ENCODE measurements at places on chromosomes 4 and X.

DNA sequence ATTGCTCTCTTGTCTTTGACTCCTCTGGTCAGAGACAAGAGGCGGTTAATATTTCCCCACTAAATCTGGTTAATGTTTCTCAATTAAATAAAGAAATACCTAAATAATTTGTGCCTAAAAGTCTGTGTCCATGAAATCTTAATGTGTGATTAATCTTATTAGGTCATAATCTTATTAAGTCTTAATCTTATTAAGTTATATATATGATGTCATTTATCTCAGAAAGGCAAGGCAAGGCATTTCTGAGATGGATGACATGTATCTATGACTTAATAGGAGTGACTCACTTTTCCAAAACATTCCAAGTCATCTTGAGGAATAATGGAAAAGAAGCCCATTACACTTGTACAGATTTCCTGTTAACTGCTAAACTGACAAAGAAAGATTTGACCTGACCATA lies 74.7 kb downstream of the TRAM1L1 start:
- DNase-seq = no peak

DNA sequence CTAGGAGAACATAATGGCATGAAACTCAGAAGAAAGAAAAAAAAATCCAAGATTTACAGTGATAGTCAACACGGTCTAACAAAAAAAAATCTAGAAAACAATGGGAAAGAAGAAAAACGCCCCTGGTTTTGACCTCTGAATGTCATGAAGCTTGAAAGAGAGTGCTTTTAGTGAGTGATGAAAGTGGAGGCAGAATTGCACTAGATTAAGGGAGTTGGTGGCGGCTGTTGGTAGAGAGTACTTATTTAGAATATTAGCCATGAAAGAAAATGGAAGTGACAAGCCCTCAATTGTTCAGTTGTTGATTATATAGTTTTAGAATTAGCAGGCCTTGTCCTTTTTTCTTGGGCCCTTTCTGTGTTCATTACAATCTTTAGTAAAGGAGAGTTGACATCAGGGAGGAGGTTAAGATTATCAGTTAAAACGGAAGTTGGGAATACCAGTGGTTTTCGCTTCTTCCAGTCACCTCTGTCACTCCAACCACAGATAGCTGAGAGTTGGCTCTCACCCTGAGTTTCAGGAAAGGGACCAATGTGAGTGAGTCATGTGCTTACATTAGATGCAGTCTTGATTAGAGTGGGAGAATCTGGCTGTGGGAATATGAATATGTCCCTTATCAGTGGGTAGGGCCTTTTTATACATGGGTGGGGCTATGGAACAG lies 29.7 kb downstream of the EREG start:
- DNase-seq = no peak

DNA sequence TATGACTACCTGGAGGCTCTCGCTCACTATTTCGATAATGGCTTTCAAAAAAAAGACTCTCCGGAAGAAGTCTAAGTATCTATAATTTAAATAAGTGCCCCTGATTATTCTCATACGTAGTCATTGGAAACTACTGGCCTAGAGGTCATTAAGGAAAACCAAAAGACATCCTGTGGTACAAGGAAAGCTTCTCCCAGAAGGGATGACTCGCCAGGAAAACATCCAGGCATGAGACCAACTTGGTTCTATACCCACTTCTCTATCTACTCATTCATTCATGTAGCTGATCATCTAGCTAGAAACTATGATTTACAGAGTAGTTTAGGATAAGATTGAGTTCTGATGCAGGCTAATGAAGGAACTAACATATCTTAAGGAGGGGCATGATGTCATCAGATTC lies 37.7 kb downstream of the SOX3 start:
- DNase-seq = no peak

DNA sequence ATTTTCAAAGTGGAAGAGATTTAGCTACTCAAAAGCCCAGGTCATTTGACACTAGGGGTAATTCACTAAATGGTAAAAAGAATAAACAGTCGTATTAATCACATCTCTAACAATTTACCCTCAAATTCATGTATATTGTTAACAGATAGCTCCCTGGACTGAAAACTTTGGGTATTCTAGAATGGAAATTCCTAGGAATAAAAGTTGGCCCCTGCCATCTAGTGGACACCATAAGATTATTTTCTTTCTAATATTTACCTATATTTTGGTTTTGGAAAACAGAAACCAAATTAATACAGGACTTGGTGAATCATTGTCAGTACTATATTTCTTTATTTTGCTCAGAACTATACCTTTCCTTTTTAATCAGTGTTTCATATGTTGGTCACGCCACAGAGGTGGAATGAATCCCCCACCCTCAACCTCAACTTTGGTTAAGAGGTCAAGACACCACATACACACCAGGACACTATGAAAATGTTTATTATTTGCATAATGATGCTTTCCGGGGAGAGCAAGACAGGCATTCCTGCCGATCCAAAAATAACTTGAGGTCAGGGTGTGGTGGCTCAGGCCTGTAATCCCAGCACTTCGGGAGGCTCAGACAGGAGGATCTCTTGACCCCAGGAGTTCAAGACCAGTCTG lies 96.2 kb upstream of the APOOL start:
- DNase-seq = no peak

DNA sequence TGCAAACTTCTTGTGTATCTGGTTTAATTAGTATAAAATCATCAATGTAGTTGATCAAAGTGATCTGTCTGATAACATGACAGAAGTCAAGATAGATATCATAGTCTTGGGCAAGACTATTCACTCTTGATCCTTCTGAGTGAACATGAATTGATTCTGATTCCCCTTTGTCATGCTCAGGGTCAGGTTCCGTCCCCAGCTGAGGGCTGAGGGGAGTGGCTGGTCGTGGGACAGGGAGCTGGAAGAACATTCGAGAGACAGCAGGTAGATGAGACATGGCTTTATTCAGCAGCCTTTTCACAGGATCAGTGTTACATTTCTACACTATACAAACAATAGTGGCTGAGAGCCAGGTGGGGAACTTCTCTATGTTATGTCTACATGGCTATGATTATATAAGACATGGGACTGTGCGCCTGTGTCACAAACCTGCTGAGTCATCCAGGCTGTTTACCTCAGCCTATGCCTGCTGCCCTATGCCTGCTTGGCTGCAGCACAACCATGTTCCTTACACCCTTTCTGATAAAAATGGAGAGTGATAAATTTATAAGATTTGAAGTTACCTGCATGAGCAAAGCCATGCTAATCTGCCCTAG lies 586.9 kb upstream of the NR3C2 start:
- DNase-seq = no peak

DNA sequence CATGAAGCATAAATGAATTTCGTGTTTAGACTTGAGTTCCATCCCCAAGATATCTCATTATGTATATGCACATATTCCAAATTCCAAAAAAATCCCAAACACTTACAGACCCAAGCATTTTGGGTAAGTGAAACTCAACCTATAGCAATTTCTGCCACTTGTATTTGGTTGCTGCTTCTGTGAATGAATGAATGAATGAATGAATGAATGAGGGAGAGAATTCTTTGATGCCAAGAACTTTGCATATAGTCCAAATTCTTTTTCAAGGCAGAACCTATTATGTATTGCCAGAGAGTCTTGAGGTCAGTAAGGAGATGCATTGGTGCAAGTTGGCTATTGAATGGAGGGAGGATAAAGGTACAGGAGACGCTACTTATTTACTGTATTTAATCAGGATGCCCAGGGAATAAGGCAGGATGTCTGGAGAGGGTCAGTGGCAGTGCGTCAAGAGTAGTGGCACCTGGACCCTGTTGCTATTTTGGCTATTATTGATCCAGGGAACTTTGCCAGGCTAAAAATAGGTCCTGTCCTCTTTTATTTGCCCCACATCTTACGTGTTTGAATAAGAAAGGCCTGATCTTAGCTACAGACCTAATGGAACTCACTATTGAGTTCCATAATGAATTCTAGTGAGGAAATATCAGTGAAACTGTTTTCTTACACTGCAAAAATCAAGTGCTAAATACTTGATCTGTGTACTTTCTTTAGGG lies 33.9 kb downstream of the ANAPC4 start:
- no peak for DNase-seq

- DNase-seq = no peak
Observed at GRCh38 chr4:73732759-73733431, 7.5 kb upstream of the CXCL8 start.

- no peak for DNase-seq
Observed at GRCh38 chr4:120446051-120446567, 379.5 kb upstream of the MAD2L1 start.

DNA sequence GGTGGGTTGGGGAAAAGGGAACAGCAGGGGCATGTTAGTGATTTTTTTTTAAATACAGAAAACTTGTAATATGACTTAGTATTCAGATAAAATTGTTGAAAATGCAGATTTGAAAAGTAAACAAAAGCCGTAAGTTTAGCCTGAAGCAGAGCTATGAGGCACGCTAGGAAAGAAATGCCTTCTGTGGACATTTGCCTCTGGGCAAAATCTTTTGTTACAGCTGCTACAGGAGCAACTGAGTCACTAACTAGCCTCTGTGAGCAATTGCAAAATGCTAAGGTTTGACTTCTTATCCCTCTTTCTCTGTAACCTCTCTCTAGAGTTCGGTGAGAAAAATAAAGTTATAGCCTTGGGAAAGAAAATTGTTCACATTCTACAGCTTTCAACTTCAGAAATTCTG lies 350.0 kb downstream of the SLC7A11 start:
- no peak for DNase-seq

- DNase-seq = no peak
Observed at GRCh38 chr4:127846061-127846460, 34.6 kb upstream of the PLK4 start.

- no peak for DNase-seq
Observed at GRCh38 chrX:750812-751211, 120.2 kb downstream of the SHOX start.

GRCh38 chr4:183200453-183200852 lies 101.4 kb downstream of the WWC2 start:
- DNase-seq = peak; percentile 25

DNA sequence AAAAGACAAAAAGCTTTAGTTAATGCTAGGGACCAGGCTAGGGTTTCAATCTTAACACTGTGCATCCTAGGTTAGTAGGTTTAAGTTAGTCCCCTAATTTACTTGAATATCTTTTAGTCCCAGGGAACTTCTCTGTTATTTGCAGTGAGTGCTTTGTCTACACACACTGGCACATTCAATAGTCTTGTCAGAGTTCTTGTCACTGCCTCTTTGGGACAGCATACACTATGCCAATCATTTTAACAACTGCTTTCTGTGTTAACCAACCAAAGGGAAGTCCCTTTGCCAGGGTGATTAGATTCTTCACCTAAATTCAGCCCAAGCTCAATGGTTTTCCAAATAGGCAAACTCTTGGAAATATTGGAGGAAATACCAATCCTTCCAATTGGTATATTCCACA lies 221.8 kb upstream of the IGFBP7 start:
- DNase-seq = no peak

DNA sequence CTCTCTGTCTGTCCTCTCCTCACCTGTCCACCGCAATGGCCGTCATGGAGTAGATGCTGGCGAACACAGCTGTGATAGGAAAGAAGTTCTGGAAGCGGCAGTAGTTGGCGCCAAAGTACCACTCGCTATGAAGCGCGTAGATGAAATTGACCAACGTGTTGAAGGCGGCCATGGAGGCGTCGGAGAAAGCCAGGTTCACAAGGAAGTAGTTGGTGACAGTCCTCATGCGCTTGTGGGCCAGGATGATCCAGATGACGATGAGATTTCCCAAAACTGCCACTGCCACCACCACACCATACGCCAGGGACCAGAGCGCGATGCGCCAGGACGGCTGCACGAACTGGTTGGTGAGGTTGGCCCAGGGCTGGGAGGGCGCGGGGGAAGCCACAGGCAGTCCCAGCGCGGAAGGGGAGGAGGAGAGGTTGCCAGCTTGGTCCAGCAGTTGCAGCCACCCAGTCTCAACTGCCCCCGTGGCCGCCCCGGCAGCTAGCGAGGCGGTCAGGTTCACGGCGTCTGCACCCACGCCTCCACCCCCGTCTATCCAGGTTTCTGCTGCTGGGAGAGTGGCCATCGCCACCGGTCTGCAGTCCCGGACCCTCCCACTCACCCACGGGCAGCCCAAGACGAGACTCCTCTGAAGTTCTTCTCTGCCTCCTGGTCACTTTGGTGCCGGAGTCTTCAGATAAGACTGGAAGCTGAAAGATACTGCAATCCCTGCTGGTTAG lies 518 bp downstream of the TACR3 start:
- no peak for DNase-seq

GRCh38 chr4:36024901-36025660 lies 219.2 kb downstream of the ARAP2 start:
- DNase-seq = no peak

Measured in amygdala (tissue), 56 donors.